A172 (cell line): ENCODE measurements at places on chromosomes 4 and X. TPM values are rescaled to one million over a fixed set of nuclear protein-coding genes. Genes with fewer than 3 reads are reported as not detected.

GRCh38 chr4:80058740-80059139 lies 14.3 kb downstream of the ANTXR2 start:
- DNase-seq: no peak

- peak; percentile 49 for DNase-seq
Measured at GRCh38 chr4:85762529-85762871, 287.6 kb downstream of the ARHGAP24 start.

DNA sequence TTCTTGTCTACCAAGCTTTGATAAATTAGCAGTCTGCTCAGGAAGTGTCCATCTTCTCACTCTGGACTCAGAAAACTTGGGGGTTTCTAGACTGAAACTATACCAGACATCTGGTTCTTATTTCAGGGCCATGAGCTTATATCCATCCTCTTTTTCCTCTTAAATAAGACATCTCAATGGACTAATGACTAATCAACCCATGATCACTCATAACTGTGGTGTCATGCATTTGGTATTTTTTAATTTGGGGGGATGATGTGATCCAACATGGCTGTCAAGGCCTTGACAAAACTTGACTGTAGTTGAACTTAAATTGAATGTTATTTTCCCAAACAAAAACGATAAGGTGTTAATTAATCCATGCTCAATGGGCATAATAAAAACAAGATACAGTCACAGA lies 87.8 kb downstream of the GPRASP3 start:
- DNase-seq: no peak

- no peak for DNase-seq
Measured at GRCh38 chr4:139943277-139943676, 210.7 kb downstream of the MAML3 start.

DNA sequence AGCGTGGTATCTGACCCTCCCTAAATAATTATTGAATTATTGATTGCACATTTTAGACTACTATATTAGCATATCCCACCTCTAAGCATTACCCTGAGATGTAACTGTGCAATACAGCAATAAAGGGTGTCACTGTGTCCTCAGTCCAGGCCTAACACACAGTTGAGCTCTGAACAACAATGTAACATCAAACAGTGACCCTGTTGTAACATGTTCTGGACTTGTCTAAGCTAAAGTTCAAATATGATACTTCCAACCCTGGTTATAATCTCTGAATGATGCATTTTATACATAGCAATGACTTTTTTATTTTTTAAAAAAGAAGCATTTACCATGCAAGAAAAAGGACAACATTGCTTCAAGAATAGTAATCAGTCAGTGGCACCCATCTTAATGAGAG lies 61.6 kb upstream of the DMD start:
- DNase-seq: no peak

GRCh38 chr4:113831457-113831856 lies 69.9 kb upstream of the CAMK2D start:
- no peak for DNase-seq

- DNase-seq: no peak
Measured at GRCh38 chr4:157204634-157205244, 15.8 kb upstream of the GRIA2 start.

DNA sequence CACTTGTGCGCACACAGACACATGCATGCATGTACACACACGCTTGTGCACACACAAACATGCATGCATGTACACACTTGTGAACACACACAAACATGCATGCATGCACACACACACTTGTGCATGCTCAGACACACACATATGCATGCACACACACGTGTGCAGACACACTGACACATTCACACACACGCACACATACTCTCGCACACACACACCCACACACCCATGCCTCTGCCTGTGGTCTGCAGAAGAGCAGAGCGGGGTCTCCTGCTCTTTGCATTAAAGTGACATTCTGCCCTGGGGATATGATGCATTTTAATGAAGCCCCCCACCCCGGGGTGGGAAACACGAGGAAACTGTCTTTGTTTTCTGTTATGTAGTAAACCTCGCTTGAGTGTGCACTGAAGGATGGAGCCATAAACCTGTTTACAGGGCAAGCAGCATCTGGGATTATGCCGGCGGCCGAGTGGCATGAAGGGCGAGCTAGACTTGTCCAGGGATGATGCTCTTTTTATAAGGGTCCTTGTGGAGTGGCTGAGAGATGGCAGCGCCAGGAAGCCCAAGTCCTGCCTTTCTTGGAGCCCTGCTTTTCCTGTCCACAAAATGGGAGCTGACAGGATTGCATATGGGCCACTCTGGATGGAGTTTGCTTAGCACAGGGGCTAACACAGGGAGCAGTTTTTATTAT lies 17.8 kb downstream of the PSAPL1 start:
- DNase-seq: no peak

DNA sequence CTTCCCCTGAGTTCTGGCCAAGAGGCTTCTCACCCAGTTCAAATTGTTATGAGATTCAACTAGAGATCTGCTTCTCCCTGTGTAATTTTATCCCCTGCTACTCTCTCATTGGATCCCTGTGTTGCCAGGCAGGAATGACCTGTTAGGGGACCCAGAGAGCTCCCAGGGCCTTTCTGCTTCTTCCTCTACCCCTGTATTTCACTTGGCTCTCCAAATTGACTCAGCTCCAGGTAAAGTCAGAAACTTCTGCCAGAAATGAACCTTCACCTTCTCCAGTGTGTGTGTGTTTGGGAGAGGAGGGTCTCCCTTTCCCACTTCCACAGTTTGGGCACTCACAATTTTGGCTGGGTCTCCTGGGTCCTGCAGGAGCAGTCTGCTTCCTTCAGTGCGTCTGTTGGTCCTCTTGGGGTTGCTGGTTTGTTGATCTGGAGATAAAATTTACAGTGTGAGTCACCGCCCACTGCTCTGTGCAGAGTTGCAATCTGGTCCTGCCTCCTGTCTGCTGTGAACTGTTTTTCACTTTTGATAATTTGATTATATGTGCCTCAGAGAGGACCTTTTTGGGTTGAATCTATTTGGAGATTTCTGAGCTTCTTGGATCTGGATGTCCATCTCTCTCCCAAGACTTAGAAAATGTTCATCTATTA lies 112.4 kb upstream of the EDA2R start:
- no peak for DNase-seq

- DNase-seq: no peak
Measured at GRCh38 chr4:7663075-7663541, 228.4 kb upstream of the PSAPL1 start.

EVC2 gene
- not detected in 2 replicates for total RNA-seq

NEUROG2 gene
- not detected in 2 replicates for total RNA-seq
